Stimulated activated CD8-positive, alpha-beta memory T cell treated with anti-CD3 and anti-CD28 coated beads, Interleukin-2, amount 100 ng/mL, for 1 hour (primary cell): ENCODE measurements at places on chromosomes 3 and 15.

GRCh38 chr15:78982736-78983135, 37.9 kb upstream of the CTSH start:
- DNase-seq = no peak

DNA sequence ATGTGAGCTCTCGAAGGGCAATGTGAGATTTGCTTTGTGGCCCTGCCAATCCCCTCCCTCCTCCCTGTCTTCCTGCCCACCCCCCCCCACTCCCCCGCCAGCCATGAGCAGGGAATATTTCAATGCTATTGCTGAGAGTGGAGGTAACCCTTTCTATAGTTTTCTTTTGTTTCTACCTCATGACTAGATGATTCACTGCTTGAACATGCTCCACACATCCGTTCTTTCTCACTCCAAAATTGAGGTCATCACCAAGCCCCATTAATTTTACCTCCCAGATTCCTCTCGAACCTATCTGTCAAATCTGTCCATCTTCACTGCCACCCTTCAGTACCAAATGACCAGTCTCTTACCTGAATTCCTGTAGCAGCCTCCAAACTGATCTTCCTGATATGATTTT, 12.2 kb downstream of the ZNF774 start:
- no peak for DNase-seq

DNA sequence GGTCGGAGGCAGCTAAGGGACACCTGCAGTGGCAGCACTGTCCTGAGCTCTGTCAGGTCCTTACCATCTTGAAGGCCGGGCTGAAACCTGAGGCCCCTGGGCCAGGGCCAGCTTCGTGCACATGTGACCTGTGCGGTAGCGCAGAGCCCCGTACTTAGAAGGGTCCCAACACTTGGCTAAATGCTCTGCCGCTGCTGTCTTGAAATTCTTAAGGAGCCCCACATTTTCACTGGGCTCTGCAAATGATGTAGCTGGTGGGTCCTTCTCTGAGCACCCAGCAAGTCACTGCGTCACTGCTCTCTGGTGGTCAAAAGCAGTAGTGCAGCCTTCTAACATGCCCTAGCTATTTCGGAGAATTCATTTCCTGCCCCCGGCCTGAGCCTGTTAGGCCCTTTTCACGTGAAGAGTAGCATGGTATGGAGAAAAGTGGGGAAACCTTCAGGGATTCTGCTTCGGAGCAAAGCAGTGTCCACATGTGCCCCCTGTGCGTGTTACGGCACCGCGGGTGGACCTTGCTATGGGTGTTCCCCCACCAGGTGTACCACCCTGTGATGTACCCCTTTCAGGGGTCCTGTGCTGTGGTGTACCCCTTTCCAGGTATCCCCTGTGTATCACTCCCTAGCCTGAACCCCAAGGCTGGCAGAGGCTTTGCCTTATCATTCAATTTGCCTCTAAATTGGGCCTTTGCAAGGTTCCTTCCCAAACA, 79.7 kb downstream of the TMEM266 start:
- peak; percentile 45 for DNase-seq

- no peak for DNase-seq
Measured at GRCh38 chr3:41424543-41425300, 225.4 kb downstream of the CTNNB1 start.

DNA sequence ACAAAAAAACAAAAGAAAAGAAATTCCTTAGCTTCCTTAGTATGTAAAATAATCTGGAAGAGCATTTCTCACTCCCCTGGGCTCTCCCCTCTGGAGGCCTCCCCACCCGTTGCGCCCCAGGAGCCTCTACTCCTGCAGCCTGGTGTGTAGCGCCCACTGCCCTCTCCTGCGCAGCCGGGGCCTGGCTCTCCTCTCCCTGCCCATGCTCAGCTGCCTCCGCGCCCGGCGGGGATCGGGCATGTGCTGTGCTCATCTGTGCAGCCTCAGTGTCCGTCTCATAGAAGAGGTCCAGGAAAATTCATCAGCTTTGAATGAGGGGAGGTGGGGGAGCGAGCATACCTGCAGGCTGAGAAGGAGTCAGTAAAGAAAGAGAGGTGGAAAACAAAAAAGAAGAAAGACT, 203.9 kb downstream of the ATP10A start:
- DNase-seq = no peak
